Memory B cell (primary cell): ENCODE measurements at places on chromosomes 2 and 18.
A peak's percentile ranks its signal among the peaks of the same experiment; 100 is the strongest.

DNA sequence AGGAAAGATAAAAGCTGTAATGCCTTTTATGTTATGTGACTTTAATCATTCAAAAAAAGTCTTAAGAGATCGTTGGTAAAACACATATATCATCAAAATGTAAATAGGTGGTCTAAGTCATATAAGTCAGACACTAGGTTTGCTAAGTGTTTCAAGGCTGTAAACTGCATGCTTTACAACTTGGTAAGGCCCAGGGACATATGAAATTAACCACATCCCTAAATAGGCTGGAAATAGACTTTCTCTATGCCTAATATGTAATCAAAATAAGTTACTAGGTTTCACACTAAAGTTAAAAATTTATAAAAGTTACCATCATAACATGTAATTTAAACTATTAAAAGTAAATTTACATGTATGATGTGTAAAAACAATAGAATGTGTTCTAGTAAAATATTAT, 946.3 kb upstream of the LRATD1 start:
- H3K4me1 ChIP-seq = no peaks in the 10 kb centered on the region
- DNase-seq = no peak
- no peaks in the 10 kb centered on the region for H3K27me3 ChIP-seq

DNA sequence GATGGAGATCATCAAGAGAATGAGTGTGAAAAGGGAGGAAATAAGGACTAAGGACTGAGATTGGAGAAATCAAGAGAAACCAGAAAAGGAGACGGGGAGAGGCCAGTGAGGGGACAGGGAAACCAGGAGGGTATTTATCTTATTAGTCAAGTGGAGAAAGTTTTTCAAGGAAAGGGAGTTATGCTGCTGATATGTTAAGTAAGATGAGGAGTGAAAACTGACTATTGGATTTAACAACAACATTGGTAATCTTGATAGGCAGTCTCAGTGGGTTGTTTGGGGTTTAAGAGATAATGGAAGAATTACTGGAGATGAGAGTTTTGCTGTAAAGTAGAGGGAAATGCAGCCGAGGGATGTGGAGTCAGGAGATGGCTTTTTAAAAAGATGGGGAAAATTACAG, 30.6 kb downstream of the PIKFYVE start:
- H3K27me3 ChIP-seq = no peaks in the 10 kb centered on the region
- no peak for DNase-seq
- peak overlapping the region; percentile 12 for H3K27ac ChIP-seq
- H3K4me3 ChIP-seq = no peak overlapping the region
- peaks cover 36% of the 10 kb centered on the region for H3K36me3 ChIP-seq
- H3K4me1 ChIP-seq = peaks cover 26% of the 10 kb centered on the region

DNA sequence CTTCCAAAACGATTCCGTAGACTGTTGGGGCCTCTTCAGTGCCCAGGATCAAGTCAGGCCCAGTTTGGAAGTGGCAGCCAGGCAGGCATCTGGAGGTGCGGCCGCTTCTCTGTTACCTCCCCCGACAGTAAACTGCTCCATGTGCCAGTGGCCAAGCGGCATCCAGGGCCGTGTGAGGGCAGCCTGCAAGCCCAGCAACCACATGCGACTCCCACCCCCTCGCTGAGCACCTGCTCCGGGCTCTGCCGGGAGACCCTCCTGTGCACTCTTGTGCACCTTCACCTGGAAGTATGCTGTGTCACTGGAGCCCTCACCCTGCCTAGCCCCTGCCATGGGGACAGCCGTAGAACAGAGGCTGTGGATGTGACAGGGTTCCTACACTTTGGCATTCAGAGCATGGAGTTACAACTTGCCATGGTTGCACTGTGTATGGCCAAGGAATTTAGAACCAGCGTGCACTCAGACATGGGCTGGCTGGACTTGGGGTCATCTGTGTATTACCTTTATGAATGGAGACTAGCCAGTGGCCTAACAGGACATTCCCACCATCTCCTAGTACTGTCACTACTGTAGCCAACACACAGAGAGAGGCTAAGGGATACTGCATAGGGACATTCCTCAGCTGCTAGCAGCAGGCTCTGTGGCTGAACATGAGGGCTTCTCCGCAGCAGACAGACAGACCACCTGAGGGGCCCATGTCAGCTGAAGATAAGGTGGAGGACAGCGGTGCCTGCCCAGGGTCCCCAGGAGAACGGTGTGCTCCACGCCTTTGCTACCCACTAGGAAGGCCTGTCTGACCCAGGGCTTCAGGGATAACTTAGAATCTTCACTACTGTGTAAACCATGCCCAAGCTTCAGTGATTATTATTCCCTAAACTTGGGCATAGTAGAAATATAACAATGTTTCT, 25.0 kb upstream of the FAHD2A start:
- H3K4me1 ChIP-seq = no peaks in the 10 kb centered on the region
- no peak overlapping the region for H3K27ac ChIP-seq
- no peaks in the 10 kb centered on the region for H3K36me3 ChIP-seq
- H3K27me3 ChIP-seq = peaks cover 14% of the 10 kb centered on the region
- H3K4me3 ChIP-seq = no peak overlapping the region
- DNase-seq = no peak

DNA sequence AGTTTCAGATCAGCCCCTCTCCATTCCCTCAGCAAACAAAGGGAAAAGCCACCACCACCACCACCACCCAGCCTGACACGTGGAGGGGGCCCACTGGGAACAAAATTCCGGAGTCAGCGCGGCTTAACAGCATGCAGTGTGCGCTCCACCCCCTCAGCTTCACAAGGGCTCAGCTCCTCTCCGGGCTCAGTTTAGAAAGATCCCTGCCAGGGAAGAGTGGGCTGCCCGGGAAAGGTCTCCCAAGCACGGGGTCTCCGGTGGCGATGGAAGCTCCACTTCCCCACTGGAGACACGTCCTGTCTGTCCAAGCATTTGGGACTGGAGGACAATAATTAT, 55.7 kb downstream of the SNORC start:
- peaks cover 20% of the 10 kb centered on the region for H3K27me3 ChIP-seq
- no peak overlapping the region for H3K27ac ChIP-seq
- no peak for DNase-seq

DNA sequence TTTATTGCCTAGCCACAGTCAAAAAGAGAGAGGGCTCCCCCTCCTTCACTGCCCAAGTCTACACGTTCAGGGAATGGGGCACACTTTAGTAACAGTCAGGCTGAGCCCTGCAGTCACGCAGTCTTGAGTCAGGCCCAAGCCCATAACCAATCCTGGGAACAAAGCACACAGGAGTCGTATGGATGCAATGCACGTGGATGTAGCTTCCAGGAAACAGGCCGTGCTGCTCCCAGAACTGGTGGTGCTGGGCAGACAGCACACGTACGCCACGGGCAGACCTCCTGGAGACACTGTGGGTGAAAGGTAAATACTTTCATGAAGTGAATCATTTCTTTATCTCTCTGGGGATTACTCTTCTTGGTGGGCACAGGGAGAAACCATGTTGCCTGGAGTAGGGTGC, 30.0 kb upstream of the MBP start:
- no peak for DNase-seq
- no peaks in the 10 kb centered on the region for H3K36me3 ChIP-seq
- H3K4me3 ChIP-seq = no peak overlapping the region
- peaks cover 17% of the 10 kb centered on the region for H3K4me1 ChIP-seq
- H3K27me3 ChIP-seq = peaks cover 17% of the 10 kb centered on the region

DNA sequence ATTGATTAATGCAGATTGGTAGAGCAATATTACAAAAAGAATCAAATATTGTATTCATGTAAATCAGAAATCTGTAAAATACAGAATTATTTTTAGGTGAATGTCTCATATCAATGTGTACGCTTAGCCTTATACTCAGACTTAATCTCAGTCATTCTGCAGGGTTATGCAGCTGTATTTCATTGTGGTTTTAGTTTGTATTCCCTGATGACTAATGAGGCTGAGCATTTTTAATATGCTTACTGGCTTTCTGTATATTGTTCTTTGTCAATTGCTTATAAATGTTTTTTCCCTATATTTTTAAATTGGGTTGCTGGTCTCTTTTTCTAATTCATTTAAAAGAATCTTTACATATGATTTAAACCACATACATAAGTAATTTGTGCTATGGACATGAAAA, 50.1 kb downstream of the CDH19 start:
- no peak for DNase-seq
- no peak overlapping the region for H3K27ac ChIP-seq
- H3K36me3 ChIP-seq = no peaks in the 10 kb centered on the region
- no peaks in the 10 kb centered on the region for H3K27me3 ChIP-seq

- no peaks in the 10 kb centered on the region for H3K36me3 ChIP-seq
- no peak overlapping the region for H3K27ac ChIP-seq
- no peak overlapping the region for H3K4me3 ChIP-seq
Measured at GRCh38 chr2:15652801-15653200, 61.1 kb downstream of the DDX1 start.

GRCh38 chr18:32337821-32338220, 132.9 kb downstream of the GAREM1 start:
- no peak overlapping the region for H3K27ac ChIP-seq
- H3K27me3 ChIP-seq = peaks cover 1% of the 10 kb centered on the region
- no peak for DNase-seq
- H3K4me3 ChIP-seq = no peak overlapping the region
- H3K36me3 ChIP-seq = no peaks in the 10 kb centered on the region
- no peaks in the 10 kb centered on the region for H3K4me1 ChIP-seq

DNA sequence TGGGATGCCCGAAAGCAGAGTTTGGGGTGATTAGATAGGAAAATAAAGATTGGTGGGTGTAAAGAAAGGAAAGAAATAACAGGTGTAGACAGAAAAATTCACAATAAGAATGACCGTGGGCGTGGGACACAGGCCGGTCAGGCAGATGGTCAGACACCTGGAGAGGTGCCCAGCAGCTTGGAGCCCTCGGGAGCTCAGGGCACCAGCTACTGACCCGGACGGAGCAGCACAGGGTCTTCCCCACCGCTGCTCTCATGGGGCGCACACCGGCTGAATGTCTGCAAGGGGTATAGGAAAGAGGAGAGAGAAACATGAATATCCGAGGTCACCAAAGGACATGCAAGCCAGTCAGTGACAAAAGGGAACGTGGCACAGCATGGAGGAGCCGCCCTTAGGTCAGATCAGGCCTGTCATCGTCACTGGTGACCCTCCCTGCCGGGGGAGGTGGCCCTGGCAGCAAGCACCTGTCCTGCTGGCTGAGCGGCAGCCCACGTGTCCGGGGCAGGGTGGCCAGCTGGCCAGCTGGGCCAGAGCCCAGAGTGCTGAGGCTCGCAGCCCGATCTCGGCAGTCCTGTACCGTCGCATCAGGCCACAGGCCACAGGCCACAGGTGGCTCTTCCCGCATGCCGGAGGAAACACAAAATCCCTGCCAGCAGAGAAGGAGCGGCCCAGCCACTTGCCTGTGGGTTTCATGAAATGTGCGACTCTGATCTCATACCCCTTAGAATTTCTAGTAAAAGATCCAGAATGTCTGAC, 112.0 kb upstream of the NDUFV2 start:
- no peaks in the 10 kb centered on the region for H3K36me3 ChIP-seq
- H3K27ac ChIP-seq = no peak overlapping the region
- no peaks in the 10 kb centered on the region for H3K4me1 ChIP-seq
- peaks cover 7% of the 10 kb centered on the region for H3K27me3 ChIP-seq
- no peak overlapping the region for H3K4me3 ChIP-seq

DNA sequence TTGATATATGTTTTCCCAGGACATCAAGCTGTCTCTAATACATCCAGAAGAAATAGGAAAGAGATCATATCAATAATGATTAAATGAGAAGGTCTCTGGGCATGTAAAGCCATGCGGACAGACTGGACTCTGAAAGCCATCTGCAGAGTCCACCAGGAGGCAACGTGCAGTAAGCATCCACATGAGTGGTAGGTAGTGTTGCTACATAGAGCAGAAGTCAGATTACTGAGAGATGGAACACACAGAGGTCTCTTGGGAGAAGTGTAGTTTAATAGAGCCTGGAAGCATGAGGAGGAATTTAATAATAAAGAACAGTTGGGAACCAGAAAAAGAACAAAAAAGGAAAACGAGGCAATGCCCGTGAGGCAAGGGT, 758.1 kb upstream of the DDX18 start:
- H3K4me3 ChIP-seq = no peak overlapping the region
- no peak for DNase-seq
- no peaks in the 10 kb centered on the region for H3K36me3 ChIP-seq
- H3K27me3 ChIP-seq = no peaks in the 10 kb centered on the region
- H3K4me1 ChIP-seq = peaks cover 2% of the 10 kb centered on the region

DNA sequence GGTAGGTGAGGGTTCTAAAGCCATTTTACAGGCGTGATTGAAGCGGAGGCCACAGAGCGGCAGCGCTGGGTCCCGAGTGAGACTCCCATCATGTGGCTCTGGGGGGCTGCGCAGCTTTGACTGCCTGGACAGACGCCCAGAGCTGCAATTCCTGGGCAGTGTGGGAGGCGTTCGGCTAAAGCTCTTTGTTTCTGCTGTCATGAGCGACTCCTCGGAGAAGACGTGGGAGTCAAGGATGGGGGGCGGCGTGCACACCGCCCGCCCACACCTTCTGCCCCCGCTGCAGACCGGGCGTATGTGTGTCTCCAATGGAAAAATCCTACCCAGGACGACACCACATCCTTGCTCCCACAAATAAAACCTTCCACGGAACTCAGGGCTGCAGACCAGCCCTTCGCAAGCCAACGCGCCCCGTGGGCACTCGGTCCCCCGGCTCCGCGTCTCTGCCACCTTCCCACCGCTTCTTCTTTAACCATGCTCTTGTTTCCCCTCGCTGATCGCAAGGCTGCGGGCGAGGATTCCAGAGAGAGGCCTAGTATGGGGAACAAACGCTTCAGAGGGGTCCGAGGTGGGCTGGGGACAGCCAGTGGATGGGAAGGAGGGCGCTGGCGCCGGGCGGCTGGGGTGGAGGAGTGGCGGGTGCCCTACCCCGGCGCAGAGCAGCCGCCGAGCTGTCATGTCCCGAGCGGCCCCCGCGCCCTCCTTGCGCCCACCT, 680 bp upstream of the LBH start:
- H3K27ac ChIP-seq = peak overlapping the region; percentile 91
- peaks cover 36% of the 10 kb centered on the region for H3K4me1 ChIP-seq
- H3K36me3 ChIP-seq = peaks cover 12% of the 10 kb centered on the region
- no peaks in the 10 kb centered on the region for H3K27me3 ChIP-seq

DNA sequence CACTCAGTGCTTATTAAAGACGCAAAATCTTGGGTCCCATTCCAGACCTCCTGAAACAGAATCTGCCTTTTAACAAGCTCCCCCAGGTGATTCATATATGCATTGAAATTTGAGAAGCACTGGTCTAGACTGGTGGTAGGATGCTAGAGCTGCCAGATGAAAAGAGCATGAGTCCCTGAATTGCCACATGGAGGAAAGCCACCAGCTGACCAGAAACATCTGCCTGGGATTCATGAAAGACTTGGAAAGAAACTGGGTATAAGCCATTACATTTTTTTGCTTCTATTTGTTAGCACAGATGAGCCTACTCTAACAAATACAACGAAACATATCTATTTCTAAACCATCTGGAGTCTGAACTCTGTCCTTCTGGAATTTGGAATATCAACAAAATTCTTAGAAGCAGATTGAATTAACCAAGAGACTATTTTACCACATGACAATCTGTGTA, 228.9 kb downstream of the RBM43 start:
- peaks cover 2% of the 10 kb centered on the region for H3K27me3 ChIP-seq
- DNase-seq = no peak
- peaks cover 2% of the 10 kb centered on the region for H3K4me1 ChIP-seq

GRCh38 chr2:212911011-212911410, 240.4 kb downstream of the IKZF2 start:
- peaks cover 6% of the 10 kb centered on the region for H3K4me1 ChIP-seq
- H3K27ac ChIP-seq = no peak overlapping the region
- H3K36me3 ChIP-seq = no peaks in the 10 kb centered on the region
- no peak overlapping the region for H3K4me3 ChIP-seq
- DNase-seq = no peak
- H3K27me3 ChIP-seq = no peaks in the 10 kb centered on the region
